ENCODE measurements at places on chromosomes 11 and 22. TPM values are rescaled to one million over a fixed set of nuclear protein-coding genes. Genes with fewer than 3 reads are reported as not detected.

Gene EIF1AD
- 64.9 TPM for total RNA-seq

Gene NAALAD2
- not detected for total RNA-seq

Gene P4HA3
- not detected for total RNA-seq

Gene UPK3A
- not detected for total RNA-seq

Gene ASPHD2
- 19.4 TPM for total RNA-seq

Gene GTSE1
- total RNA-seq: 40.8 TPM

GRCh38 chr11:104451197-104451893 is 287.4 kb upstream of the PDGFD start:
- no peaks in the 10 kb centered on the region for H3K27me3 ChIP-seq
- no peak overlapping the region for H3K4me3 ChIP-seq
- H3K4me1 ChIP-seq: no peaks in the 10 kb centered on the region
- H3K27ac ChIP-seq: no peak overlapping the region

- H3K27me3 ChIP-seq: no peaks in the 10 kb centered on the region
- no peak for DNase-seq
Observed at GRCh38 chr11:21446939-21447590, 745.8 kb upstream of the ANO5 start.

GRCh38 chr11:28524098-28524497 is 415.9 kb downstream of the METTL15 start:
- H3K4me3 ChIP-seq: no peak overlapping the region
- no peak overlapping the region for H3K27ac ChIP-seq
- no peaks in the 10 kb centered on the region for H3K27me3 ChIP-seq
- DNase-seq: no peak
- H3K4me1 ChIP-seq: no peaks in the 10 kb centered on the region
- no peaks in the 10 kb centered on the region for H3K36me3 ChIP-seq

- H3K27ac ChIP-seq: no peak overlapping the region
- H3K36me3 ChIP-seq: peaks cover 24% of the 10 kb centered on the region
- H3K4me1 ChIP-seq: peaks cover 61% of the 10 kb centered on the region
Observed at GRCh38 chr11:6404342-6405051, 14.2 kb downstream of the SMPD1 start.

GRCh38 chr11:134701564-134702165 is 289.6 kb upstream of the B3GAT1 start:
- H3K27me3 ChIP-seq: no peaks in the 10 kb centered on the region
- H3K36me3 ChIP-seq: no peaks in the 10 kb centered on the region
- no peak for DNase-seq
- no peak overlapping the region for H3K4me3 ChIP-seq

DNA sequence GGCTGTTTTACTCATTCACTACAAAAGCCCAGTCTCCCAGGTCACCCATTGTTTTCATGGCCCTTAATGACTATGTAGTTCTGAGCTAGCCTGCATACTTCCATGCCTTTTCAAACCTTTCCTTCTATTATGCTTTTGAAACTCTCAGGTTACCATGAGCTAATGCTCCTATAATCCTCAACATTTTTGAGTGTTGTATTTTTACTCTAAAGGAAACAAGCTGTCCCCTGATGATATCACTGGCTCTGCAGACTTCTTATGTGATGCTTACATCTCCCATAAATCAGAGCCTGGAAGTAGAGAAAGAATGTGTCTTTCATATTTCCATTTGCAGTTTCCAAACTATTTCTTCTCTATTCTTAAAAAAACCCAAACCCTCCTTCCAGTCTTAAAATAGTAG is 159.0 kb upstream of the RAG2 start:
- DNase-seq: no peak
- peaks cover 7% of the 10 kb centered on the region for H3K27me3 ChIP-seq
- no peaks in the 10 kb centered on the region for H3K36me3 ChIP-seq
- H3K4me1 ChIP-seq: no peaks in the 10 kb centered on the region

GRCh38 chr11:45210846-45211245 is 64.4 kb downstream of the PRDM11 start:
- peaks cover 7% of the 10 kb centered on the region for H3K4me1 ChIP-seq
- H3K36me3 ChIP-seq: no peaks in the 10 kb centered on the region
- H3K27me3 ChIP-seq: no peaks in the 10 kb centered on the region

- no peak overlapping the region for H3K4me3 ChIP-seq
- H3K27me3 ChIP-seq: peaks cover 5% of the 10 kb centered on the region
- no peaks in the 10 kb centered on the region for H3K4me1 ChIP-seq
Observed at GRCh38 chr11:94652735-94653284, 85.6 kb downstream of the PIWIL4 start.

- H3K36me3 ChIP-seq: no peaks in the 10 kb centered on the region
- DNase-seq: no peak
- H3K4me3 ChIP-seq: no peak overlapping the region
- no peak overlapping the region for H3K27ac ChIP-seq
- no peaks in the 10 kb centered on the region for H3K4me1 ChIP-seq
- no peaks in the 10 kb centered on the region for H3K27me3 ChIP-seq
Observed at GRCh38 chr22:33599596-33599995, 320.7 kb downstream of the LARGE1 start.

DNA sequence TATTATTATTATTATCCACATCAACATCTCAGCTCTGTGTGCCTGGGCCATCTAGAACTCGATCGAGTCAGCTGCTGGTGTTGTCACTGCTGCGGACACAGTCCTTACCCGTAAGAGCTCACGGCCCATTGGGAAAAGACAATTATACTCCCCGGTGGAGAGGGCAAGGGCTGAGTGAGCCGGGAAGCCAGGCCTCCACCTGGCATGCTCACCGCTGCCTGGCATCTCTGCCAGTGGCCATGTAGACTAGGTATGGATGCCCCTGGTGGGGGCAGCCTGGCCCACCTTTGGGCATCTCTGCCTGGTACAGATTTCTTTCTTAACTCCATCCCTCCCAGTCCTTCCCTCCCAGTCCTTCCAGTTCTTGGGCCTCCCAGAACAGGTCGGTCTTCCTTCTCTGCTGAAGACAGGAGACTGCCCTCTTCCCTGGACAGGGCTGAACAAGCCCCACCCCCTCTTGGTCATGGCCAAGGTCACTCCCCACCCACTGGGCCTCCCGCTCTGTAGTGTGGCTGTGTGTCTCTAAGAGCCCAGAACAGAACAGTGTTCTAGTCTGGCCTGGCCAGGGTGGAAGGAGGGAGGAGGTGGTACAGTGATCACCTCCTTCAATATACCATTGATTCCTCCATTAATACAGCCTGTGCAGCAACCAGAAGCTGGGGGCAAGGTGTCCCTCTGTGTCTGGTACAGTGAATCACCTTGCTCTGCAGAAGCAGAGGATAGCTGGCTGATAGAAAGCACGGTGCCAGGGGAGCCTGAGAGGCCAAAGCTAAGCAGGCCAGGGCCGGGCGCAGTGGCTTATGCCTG is 57.7 kb downstream of the FLRT1 start:
- no peak overlapping the region for H3K27ac ChIP-seq
- H3K27me3 ChIP-seq: no peaks in the 10 kb centered on the region
- no peaks in the 10 kb centered on the region for H3K4me1 ChIP-seq
- no peak overlapping the region for H3K4me3 ChIP-seq
- DNase-seq: no peak

DNA sequence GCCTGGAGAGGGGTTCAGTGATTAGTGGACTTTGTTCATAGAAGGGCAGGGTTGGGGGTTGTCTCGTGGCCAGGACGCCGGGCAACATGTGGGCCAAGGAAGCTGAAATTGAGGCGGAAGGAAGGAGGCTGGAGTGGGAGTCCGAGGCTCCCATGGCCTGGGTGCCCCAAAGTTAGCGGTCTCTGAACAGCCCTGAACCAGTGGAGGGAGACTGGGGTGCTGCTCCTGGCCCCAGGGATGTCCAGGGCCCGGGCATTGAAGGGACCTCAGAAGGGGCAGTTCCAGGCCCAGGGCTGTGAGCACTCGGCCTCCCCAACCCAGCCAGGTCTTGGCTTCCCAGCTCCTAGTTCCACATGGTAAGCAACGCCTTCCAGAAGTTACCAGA is 59.2 kb upstream of the PRODH start:
- no peak overlapping the region for H3K4me3 ChIP-seq
- H3K27me3 ChIP-seq: peaks cover 6% of the 10 kb centered on the region
- H3K27ac ChIP-seq: no peak overlapping the region
- no peaks in the 10 kb centered on the region for H3K4me1 ChIP-seq
- DNase-seq: no peak

Data from activated CD4-positive, alpha-beta T cell treated with anti-CD3 and anti-CD28 coated beads, Interleukin-2, amount 10 ng/mL, durations not matched to agents 24 days and 14 days (primary cell).